ENCODE measurements at places on chromosomes 6 and 20.

GRCh38 chr6:155528982-155529453 lies 73.4 kb upstream of the NOX3 start:
- no peak for DNase-seq

- no peak for DNase-seq
Observed at GRCh38 chr6:110322874-110323242, 35.3 kb downstream of the METTL24 start.

DNA sequence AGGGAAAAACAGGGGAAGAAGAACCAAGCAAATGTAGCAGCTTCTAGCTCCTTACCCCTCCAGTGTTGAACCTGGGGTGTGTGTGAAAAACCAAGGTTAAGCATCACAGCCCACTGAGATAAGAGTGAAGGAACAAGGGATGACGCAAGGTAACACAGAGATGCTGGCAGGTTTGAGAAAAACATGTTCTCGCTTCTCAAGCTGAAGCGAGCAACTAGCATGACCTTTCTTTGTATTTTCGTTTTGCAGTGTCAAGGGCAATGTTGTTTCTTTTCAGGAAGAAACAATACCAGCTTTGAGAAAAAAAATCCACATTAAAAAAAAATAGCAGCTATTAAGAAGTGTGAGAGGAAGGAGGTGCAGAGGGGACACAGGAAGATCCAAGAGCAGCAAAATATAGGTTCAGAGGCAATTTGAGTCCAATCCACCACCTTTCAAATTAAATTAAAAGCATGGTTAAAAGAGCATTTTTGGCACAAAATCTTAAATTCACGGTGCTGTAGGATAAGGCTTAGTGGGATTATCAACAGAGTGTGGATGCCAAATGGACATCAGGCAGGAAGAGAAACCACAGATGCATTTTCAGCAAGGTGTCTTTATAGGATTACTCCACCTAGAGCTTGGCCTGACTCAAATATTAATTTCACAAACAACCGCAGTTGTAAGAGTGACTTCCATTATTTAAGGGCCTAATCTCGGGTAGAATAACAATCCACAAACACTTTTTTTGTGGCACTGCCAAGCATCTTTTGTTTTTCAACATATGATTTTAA lies 70.9 kb downstream of the SYNE1 start:
- no peak for DNase-seq

DNA sequence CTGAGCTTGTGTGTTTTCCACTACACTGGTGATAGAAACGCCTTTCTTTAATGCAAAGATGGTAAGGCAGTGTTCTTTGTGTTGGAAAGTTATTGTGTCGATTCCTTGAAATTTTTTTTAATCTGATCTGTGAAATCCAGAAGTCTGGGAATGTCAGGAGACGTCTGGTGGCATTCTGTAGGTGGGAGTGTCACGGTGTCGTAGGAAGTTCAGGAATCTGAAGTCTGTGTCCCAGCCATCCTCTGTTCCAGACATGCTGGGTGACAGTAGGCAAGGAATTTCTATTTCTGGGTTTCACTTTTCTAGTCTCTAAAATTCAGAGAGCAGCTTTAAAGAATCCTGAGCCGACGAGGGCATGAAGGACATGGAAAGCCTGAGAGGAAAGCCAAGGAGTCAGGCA lies 223.8 kb downstream of the ZNF217 start:
- no peak for DNase-seq

DNA sequence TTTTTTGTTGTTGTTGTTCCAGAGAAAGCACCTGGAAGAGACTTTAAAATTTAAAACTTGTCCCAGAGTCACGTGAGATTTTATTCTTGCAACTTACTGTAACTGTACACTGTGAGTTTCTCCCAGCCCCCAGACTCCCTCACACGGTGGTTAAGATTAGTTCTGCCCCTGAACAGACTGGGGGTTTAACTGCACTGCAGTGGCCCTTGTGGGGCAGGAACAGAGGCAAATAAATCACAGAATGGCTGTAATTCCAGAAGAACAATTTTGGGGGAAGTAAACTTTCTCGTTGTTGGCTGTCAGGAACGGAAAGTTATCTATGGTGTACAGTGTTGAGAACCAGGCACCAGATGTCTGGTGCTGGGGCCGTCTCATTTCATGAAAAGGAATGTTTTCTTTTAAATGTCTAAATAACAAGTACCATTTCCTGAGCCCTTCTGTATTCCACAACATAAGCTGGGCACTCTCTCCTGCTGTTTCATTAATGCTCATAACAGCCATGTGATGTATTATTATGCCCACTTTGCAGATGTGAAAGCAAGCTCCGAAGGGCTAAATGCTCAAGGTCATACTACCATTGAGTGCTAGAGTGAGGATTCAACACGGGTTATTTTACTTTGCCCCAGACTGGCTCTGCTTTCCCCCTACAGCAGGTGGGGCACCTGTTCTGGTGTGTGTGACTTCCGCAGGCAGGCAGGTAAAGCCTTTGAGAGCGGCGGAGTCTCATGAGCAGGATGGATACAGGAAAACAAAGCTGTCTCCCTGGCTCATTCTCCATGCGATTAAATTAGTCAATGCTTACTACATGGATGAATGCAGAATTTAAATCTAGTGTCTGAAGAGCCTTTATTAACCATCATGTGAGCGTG lies 30.5 kb downstream of the CNKSR3 start:
- no peak for DNase-seq

- no peak for DNase-seq
Observed at GRCh38 chr20:36861875-36862801, 13.8 kb upstream of the TLDC2 start.

DNA sequence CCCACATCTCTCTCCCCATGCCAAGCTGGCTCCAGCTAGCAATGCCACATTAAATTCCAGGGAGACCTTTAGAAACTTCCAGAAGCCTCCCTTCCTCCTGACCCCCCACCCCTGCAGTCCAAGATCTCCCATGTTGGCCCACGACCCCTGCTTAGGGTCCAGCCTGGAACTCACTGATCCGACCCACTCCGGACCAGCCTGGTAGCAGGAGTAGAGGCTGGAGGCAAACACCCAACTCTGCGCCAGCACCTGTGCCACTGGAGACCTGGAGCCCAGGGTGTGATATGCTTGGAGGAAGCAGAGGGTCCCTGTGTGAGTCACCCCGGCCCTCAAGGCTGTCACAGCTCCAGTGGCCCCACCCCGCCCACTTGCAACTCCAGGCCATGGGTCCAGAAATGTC lies 3.3 kb upstream of the ULBP1 start:
- no peak for DNase-seq

- no peak for DNase-seq
Observed at GRCh38 chr6:24831771-24832716, 33.3 kb upstream of the ARMH2 start.

- DNase-seq, result no peak
Observed at GRCh38 chr20:63007646-63008488, 1.1 kb upstream of the BHLHE23 start.

GRCh38 chr6:20575704-20576451 lies 41.6 kb downstream of the CDKAL1 start:
- no peak for DNase-seq

DNA sequence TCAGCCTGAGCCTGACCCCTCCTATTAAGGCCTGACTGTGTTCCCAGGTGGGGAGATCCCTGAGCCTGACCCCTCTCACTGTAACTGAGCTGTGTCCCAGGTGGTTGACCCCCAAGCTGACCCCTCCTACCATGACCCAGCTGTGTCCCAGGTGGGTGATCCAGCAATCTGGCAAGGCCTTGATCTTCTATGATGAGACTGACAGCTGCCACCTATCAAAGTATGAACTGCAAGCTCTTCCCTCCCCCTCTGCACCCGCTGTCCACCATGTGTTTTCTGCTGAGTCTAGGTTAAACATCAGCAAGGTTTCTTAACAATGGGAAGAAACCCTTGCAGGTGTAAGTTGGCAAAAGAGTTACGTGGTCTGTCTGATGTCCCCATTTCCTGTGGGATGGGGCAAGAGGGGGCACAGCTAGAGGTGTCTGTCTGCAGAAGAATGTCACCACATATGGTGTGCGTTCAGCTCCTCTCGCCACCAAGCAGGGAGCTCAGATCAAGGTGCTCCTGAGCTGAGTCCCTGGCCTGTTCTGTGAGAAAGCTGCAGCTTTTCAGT lies 5.9 kb downstream of the PXDC1 start:
- no peak for DNase-seq

DNA sequence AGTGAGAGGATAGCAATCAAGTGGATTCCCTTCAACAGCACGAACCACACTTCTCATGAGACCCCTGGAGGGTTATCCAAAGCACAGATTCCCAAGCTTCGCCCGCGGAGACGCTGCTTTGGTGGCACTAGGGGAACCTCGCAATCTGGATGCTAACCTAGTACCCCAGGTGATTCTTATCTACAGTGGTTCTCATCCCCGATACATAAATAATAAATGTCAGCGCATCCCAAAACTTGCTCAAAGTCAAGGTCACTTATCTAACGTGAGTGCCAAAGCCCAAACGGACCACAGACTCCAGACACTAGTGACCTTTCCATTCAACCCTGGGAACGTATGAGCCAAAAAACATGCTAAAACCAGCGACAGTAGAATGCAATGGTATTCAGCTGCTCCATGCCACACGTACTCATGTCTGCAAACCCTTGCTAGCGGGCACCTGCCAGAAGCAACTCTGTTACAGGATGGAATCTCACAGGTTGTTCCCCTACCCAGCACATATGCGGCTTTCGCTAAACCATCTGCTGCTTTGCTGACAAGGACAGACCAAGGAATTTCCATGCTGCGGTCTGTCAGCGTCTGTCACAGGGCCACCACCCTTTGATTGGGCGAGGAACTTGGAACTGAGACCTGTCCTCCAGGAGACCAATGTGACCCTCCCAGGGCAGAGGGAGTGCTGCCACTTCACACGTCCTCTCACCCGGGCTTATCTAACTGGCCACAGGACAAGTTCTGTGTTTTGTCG lies 16.8 kb downstream of the MYLK4 start:
- no peak for DNase-seq

DNA sequence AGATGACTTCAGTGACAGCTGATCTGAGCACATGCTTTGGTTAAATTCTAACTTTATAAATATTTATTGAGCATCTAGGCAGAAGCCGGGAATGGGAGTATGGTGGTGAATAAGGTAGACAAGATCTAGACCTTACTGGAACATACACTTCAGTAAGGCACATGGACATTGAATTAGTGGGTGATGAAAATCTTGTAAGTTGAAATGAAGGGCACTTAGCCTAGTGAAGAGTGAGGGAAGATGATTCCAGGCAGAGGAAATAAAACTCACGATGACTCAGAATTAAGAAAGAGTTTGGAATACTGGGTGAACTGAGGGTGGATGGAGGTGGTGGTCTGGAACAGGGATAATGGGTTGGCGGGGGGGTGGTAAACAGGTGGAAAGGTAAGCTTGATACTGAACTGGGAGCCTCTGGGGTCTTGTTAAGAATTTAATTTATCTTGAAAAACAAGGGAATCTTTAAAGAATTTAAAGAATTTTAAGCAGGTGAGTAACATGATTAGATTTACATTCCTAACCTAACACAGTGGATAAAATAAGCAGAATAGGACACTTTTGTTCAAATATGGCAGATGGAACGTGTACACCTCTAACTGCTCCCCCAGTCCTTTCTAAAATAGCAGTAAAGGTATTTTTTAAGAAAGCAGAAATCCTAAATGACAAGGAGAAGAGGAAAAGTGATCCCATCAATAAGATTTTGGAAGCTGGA lies 75.2 kb upstream of the ARHGAP18 start:
- DNase-seq, result no peak

GRCh38 chr20:47451602-47451904 lies 50.1 kb upstream of the NCOA3 start:
- DNase-seq, result no peak

DNA sequence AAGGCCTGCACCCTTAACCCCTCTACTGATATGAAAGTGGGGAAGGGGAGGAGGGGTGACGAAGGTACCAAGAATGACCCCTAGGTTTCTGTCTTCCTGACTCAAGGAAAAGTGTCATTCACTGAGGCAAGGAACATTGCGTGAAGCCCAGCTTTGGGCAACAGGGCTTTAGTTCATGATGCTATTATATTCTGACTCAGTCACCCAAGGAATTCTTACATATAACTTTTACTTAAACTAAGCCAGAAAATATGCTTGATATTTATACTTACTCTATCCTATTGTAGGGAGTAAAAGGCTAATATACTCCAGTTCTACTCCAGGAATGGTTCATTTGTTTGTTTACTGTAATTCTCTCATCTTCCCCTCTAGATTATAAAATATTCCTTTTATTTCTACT lies 60.5 kb downstream of the DOP1A start:
- DNase-seq, result no peak

DNA sequence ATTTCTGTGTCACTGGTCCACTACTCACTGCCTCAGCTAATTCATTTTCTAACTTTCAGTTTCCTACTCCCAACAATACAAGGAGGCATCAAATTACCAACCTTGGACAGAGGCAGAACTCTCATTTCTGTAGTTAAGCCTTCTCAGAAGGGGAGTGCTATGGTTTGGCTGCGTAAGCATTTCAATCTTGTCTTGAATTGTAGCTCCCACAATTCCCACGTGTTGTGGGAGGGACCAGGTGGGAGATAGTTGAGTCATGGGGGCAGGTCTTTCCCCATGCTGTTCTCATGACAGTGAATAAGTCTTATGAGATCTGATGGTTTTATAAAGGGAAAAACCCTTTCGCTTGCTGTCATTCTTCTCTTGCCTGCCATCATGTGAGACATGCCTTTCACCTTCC lies 22.9 kb downstream of the HLA-DRA start:
- no peak for DNase-seq

- DNase-seq, result no peak
Observed at GRCh38 chr6:45712786-45713185, 302.9 kb downstream of the CLIC5 start.

DNA sequence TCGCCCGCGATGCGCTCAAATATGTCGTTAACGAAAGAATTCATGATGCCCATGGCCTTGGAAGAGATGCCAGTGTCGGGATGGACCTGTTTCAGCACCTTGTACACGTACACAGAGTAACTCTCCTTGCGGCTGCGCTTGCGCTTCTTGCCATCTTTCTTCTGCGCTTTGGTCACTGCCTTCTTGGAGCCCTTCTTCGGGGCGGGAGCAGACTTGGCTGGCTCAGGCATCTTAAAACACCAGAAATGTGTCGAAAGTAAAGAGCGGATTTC lies 36.4 kb downstream of the HFE start:
- peak; percentile 60 for DNase-seq

GRCh38 chr6:139857143-139857542 lies 482.7 kb upstream of the CITED2 start:
- no peak for DNase-seq

- DNase-seq, result no peak
Observed at GRCh38 chr20:53346335-53346648, 247.3 kb downstream of the ZNF217 start.

DNA sequence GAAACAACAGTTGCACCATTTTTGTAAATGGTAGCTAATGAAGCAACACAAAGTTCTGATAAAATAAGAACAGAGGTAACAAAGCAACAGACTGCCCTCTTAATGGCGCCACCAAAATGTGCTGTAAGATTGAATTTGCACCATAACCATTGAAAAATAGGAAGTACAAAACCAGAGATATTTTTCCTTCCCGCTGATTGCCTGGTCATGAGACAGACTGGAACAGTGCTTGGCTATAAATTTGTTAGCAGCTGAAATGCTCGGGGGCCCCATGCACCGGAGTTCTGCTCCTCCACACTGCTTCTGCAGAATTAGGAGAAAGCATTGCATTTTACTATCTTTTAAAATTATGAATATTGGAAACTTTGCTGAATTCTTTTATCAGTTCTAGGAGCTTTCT lies 164.4 kb upstream of the QKI start:
- DNase-seq, result no peak

GRCh38 chr6:7975764-7976146 lies 65.2 kb upstream of the TXNDC5 start:
- no peak for DNase-seq
